ENCODE measurements at places on chromosomes 7 and 10.

GRCh38 chr10:91683975-91684374, 51.1 kb upstream of the PPP1R3C start:
- no peak for DNase-seq

- DNase-seq: no peak
Observed at GRCh38 chr10:101529207-101529606, 58.9 kb downstream of the POLL start.

GRCh38 chr7:57211428-57212100, 79.3 kb upstream of the ZNF479 start:
- no peak for DNase-seq

DNA sequence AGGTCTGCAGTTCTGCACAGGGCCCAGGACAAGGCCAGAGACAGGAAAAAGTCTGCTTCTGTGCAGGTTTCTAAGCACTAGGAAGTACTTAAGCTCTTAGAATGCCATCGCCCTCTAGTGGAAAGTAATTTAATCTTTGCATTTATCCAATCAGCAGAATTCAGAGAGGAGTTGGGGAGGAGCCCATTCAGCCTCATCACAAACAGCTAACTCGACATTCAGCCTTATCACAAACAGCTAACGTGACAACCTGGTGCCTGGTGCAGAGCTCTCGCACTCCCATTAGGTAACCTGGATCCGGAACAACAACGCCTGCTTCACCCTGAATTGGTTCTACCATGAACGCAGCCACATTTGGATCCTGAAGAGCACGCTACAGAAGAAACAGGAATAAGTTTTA, 15.2 kb downstream of the OAT start:
- peak; percentile 74 for DNase-seq

- no peak for DNase-seq
Observed at GRCh38 chr7:25303281-25304181, 75.2 kb upstream of the NPVF start.

Data from activated CD4-positive, alpha-beta T cell treated with anti-CD3 and anti-CD28 coated beads, Interleukin-10, Interleukin-2, amounts not matched to agents 100 ng/mL and 50 ng/mL, durations not matched to agents 16 hours and 8 hours (primary cell).